ENCODE measurements at places on chromosomes 16 and 17.

DNA sequence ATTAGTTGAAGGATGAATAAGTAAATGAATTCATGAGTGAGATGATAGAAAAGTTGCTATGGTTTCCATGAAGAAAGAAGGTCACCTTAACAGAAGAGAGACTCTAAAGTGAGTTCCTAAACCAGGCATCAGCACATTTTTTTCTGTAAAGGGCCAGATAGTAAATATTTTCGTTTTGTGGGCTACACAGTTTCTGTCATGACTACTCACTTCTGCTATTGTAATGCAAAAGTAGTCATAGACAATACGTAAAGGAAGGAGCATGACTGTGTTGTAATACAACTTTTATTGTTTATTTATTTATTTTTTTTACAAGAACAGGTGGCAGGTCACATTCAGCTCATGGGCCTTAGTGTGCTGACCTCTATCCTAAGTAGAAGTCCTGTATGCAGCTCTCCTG, 426.1 kb upstream of the DYNLRB2 start:
- no peak for DNase-seq

- DNase-seq: no peak
Measured at GRCh38 chr16:57001026-57001679, 11.8 kb downstream of the NLRC5 start.

- no peak for DNase-seq
Measured at GRCh38 chr16:14011001-14011400, 60.1 kb upstream of the MRTFB start.

DNA sequence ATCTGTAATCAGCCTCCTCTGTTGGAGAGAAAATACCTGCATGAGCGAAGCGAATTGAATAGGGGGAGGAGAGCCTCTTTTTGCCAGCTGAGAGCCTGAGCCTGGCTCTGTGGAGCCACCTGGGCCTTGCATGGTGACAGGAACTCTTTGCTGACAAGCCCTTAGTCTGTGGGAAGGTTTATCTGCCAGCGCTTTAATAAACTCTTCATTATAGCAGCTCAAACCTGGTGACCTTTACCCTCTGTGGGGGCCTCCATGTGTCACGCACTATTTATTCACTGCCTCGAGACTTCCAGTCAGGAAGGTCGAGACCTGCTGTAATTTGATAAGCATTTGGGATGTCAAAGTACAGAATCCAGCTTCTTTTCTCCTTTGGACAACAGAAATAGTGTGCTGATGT, 282.6 kb downstream of the CBLN1 start:
- DNase-seq: no peak

- DNase-seq: no peak
Measured at GRCh38 chr16:17989255-17989654, 347.3 kb downstream of the NPIPA8 start.

- DNase-seq: no peak
Measured at GRCh38 chr17:17782523-17783115, 54.2 kb downstream of the SREBF1 start.

GRCh38 chr16:17365591-17366298, 105.0 kb downstream of the XYLT1 start:
- no peak for DNase-seq

- DNase-seq: no peak
Measured at GRCh38 chr17:72150632-72151460, 30.0 kb downstream of the SOX9 start.

DNA sequence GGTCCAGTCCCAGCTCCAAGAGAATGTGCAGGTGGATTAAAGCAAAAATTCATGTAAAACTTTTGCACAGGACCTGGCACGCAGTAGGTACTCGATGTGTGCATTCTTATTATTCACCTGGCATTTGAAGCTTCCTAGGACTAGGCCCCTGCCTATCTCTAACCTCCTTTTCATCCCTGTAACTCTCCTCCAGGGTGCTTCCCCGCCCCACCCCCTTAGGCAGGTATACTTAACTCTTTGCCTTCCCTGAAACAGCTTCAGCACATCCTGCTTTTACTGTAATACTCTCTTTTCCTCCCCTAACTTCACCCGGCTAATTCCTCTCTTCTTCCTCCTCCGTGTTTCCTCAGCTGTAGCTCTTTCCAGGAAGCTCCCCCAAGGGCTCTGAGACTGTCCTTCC, 54.8 kb downstream of the CDK5R1 start:
- DNase-seq: no peak

DNA sequence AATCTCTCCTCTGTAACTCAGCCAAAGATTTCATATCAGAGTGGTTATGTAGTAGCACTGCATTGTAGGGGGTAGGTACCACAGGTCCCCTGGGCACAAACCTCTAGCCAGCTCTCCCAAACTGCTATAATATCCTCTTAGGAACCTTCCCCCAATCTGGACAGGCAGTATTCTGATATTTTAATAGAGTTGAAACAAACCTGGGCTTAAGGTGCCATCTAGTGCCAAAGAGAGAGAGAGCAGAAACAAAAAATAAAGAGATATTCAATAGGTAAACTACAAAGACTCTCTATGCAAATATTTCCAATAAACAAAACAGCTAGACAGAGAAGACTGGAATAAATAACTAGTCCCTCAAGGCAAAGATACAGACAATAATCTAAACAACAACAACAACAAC, 1070.0 kb downstream of the CDH11 start:
- DNase-seq: no peak

DNA sequence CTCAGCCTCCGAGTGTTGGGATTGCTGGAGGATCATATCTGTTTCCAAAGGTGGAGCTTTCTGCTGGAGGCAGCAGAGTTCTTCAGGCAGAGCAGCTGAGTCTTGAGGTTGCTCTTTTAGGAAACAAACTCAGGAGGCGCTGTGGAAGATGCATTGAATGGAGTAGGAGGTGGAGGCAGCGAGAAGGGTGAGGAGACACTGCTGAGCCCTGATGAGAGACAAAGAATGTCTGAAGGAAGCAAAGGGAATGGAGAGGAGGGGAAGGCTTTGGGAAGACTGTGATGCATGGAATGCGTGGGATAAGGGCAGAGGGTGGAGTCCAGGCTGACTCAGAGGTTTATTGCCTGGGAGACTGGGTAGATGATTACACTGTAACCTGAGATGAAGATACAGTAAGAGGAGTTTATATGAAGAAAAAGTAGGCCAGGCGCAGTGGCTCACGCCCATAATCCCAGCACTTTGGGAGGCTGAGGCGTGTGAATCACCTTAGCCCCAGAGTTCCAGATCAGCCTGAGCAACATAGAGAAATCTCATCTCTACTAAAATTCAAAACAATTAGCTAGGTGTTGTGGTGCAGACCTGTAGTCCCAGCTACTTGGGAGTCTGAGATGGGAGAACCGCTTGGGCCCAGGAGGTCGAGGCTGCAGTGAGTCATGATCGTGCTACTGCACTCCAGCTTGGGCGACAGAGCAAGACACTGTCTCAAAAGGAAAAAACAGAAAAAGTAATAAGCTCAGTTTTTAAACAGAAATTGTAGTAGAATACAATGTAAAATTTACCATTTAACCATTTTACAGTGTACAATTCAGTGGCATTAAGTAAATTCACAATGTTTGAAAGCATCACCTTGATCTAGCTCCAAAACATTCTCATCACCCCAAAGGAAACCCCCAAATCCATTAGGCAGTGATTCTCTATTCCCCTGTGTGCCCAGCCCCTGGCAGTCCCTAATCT, 17.8 kb upstream of the TMEM219 start:
- no peak for DNase-seq

DNA sequence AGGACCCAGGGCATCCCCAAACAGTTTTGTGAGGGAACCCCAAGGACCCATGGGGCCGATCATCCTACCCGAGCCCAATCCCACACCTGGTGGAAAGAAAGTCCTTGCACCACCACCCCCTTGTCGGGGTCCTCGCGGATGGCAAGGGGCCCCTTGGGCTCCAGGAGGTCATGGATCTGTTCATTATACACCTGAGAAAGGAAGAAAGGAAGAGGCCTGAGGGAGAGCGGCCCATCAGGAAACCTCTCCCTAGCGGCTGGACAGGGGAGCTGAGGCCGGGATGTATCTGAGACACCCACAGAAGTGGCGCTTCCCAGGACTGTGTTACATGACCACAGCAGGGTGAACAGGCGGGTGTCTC, 12.8 kb downstream of the KIF18B start:
- DNase-seq: no peak

GRCh38 chr17:50354776-50355175, 8.8 kb downstream of the XYLT2 start:
- no peak for DNase-seq

DNA sequence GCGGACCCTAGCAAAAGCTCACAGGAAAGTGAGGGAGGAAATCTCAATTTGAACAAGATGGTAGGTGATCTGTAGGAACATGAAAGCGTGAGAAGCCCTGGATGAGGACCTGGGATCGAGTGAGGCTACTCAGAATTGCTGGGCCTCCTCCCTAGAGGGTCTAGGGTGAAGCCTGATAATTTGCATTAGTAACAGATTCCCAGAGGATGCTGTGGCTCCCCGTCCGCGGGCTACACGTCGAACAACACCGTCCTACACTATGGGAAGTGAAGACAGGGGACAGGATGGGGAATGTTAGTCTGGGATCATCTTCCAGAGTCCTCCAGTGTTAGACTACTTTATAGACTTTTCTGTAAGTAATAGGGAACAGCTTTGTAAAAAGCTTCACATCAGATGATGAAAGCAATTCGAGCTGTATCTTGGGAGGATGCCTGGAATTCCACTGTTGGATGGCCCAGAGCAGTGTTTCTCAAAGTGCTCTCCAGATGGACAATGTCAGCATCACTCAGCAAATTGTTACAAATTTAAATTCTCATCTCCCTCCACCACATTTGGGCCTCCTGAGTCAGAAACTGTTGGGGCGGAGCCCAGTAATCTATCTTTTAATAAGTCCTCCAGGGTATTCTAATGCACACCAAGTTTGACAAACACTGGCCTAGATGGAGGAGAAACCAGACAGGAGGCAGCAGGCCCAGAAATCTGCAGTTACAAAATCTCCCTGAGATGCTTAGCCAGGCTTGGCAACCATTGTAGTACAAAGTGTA, 6.5 kb downstream of the FNDC8 start:
- DNase-seq: no peak

DNA sequence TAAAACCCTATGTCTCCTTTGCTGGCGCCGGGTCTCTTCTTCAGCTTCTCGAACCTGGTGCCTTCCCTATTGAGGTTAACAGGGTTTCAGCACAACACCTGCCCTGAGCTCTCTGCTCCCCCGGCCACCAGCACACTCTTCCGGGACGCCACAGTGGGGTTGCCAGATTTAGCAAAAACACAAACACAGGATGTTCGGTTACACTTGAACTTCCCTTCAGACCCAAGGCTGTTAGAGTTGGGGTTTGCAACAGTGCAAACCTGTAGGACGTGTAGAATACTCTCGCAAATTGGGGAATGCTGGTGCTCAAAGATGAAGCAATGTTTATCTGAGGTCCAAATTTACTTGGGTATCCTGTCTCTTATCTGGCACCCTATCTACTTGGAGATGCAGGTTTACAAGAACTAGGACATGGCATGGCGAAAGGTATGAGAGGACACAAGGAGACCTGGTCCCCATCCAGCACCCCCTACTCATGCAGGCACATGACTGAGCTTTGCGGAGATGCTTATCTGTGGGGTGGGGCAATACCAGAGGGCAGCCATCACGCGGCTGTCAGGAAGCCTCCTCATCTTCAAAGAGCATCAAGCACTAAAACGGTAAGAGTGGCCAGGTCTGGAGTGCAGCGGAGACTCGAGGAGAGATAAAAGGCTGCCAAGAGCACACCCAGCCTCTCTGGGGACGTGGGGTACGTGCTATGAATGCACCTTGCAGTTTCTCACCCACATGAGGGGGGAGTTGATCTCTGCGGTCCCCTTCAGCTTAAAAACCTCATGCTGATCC, 52.8 kb downstream of the SDK2 start:
- DNase-seq: peak; percentile 45

GRCh38 chr17:50582741-50583140, 22.2 kb downstream of the CACNA1G start:
- DNase-seq: no peak

DNA sequence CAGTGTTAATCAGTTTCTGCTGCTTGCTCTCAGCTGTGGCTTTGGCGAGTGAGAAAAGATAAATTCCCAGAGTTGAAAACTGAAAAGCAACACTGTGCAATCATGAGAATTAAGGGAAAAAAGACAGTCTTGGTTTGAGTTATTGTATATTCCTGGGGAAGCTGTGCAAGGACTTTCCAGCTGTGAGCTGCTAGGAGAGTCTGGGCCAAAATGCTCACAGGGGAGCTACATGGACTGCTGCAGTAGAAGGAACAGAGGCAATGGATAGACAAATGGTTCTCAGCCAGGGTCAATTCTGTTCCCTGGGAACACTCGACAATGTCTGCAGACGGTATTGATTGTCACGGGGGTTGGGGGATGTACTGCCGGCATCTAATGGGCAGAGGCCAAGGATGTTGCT, 102.0 kb upstream of the ADAMTS18 start:
- no peak for DNase-seq

DNA sequence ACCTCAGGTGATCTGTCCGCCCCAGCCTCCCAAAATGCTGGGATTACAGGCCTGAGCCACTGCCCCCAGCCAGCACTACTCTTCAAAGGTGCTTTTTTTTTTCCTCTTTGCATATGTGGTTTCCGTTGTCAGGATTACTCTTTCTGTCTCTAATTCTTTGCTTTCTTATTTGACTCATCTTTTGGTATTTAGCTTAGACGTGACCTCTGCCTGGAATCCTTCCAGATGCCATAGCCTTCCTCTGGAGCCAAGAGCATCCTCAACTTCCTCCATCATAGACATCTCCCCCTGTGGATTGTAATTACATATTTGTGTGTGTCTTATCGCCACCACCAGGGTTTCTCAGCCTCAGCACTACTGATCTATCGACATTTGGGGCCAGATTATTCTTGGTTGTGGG, 84.4 kb upstream of the XYLT1 start:
- no peak for DNase-seq

- DNase-seq: no peak
Measured at GRCh38 chr17:75341784-75342486, 52.7 kb upstream of the SLC25A19 start.

GRCh38 chr16:50667497-50668367, 13.4 kb downstream of the SNX20 start:
- peak; percentile 17 for DNase-seq

GRCh38 chr17:350706-351448, 1.7 kb downstream of the RPH3AL start:
- no peak for DNase-seq

DNA sequence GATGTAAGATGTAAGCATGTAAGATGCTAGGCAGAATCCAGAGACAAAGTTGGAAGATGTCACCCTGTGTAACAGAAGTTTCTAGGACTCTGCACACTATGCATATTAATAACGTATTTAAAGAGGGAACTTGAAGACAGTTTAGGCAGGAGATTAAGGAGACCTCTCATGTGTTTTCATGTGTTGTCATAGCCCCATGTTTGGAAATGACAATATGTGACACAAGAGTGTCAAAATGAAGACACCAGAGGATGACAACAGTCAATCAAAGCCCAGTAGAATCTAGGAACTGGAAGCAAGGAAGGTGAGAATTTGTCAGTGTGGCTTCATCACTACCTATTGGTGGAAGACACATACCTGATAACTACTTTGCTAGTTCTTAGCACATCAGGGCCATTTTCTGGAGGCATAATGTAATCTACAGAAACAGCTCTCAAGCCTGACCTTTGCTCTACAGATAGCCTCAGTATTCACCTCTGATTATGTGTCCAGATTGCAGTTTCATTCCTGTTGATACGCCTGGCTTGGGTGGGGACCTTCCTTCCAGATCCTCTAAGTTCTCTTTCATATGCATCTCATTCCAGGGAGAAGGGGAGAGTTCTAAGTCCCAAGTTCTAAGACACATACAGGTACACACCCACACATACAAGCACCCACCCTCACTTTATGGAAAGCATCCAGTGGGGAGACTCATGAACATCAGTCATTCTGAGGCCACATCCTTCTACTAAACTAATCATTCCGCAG, 26.3 kb downstream of the PMP22 start:
- DNase-seq: no peak
